ENCODE measurements at places on chromosomes 13 and 19.
A peak's percentile ranks its signal among the peaks of the same experiment; 100 is the strongest.

GRCh38 chr13:46160065-46160464, 21.9 kb downstream of the LCP1 start:
- no peak for DNase-seq

GRCh38 chr13:97696921-97697320, 256.6 kb upstream of the IPO5 start:
- no peak for DNase-seq

DNA sequence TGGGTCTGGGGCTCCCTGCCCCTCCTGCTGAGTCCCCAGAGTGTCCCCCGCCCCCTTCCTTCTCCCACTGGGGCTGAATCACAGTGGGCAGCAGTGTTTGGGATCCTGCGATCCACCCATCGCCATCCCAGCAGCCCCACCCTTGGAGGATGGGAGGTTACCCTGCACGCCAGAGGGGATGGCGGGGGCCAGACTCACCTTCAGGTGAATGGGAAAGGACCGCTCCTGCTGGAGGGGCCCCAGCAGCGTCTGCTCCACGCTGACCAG, 569 bp downstream of the DLEU7 start:
- no peak for DNase-seq

DNA sequence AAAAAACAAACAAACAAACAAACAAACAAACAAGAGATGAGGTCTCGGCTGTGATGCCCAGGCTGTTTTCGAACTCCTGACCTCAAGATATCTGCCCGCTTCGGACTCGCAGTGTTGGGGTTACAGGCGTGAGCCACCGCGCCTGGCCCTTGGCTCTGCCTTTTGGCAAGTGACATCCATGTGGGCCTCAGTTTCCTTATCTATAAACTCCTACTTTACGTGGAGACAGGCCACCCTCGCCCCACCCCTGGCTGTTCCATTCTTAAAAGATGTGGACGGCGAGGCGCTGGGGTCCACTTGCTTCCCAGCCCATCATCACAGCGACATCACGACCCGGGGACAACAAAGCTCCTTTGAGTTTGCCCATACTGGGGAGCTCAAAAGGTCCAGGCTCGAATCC, 1.7 kb downstream of the TSSK6 start:
- no peak for DNase-seq

GRCh38 chr13:66842766-66843165, 387.4 kb downstream of the PCDH9 start:
- DNase-seq: no peak

- DNase-seq: no peak
Measured at GRCh38 chr19:17658666-17659065, 29.5 kb downstream of the UNC13A start.

- DNase-seq: no peak
Measured at GRCh38 chr13:47017476-47017875, 120.6 kb upstream of the HTR2A start.

- DNase-seq: no peak
Measured at GRCh38 chr13:111076155-111077013, 38.7 kb upstream of the ARHGEF7 start.

DNA sequence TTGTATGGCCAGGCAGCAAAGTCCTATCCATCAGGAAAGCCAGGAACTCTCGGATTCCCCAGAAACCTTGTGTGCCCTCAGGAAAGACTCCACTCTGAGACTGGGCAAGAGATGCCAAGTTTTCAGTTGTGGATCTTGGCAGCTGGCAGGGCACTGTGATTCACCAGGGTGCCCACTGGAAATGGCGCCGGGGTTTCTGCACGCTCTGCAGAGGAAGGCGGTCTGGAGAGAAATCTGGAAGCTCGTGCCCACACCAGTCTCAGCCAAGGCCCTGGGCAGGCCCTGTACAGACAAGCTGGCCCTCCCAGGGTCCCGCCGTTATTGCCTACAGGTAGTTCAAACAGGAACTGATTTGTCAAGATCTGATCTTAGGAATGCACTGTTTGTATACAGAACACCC, 4.9 kb downstream of the NAPA start:
- no peak for DNase-seq

DNA sequence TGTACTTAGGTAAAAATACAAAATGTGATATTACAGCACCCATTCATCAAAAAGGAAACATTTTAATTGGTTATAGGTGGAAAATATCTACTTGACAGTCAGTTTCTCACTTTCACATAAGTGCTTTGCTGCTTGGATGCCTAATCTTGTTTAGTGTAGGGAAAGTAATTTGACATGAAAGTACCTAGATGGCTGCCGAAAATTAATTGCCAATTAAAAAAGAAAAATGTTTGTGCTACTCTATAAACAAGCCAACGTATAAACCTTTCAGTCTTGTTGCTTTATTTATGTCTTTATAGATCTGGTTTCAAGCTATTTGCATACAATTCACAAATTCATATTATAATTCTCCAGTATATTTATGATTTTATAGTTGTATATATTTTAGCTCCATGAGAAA, 729.9 kb downstream of the DACH1 start:
- DNase-seq: no peak

GRCh38 chr13:84192125-84192524, 309.9 kb upstream of the SLITRK1 start:
- peak; percentile 81 for DNase-seq

DNA sequence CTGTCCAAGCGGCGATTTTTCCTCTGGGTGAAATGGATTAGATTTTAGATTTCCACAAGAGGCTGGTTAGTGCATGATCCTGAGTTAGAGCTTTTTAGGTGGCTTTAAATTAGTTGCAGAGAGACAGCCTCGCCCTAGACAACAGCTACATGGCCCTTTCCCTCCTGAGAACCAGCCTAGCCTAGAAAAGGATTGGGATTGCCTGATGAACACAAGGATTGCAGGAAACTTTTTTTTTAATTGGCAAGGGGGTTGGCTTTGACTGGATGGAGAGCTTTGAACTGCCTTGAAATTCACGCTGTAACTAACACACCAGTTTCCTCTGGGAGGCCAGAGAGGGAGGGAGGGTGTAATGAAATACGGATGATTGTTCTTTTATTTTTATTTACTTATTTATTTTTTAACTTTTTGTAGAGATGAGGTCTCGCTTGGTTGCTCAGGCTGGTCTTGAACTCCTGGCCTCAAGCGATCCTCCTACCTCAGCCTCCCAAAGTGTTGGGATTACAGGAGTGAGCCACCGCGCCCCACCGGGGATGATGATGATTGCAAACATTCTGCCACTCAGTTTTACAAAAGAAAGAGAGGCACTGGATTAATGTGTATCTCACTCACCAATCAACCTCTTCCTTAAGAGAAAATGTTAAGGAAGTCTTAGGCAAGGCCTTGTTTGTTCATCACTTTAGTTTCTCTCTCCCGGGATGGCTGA, 1.9 kb downstream of the LDLR start:
- no peak for DNase-seq

DNA sequence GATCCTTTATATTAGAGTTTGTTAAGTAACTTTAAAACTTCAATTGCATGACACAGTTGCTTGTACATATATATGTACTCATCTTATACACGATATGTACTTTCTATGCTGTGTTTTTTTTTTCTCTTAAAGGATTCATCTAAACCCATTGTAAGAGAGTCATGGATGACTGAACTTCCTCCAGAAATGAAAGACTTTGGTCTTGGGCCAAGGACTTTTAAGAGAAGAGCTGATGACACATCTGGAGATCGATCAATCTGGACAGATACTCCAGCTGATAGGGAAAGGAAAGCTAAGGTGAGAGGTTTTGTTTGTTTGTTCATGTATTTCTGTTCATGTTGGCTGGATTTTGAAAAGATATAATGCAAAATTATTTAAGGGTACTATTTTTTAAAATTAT, 26.0 kb downstream of the GPALPP1 start:
- DNase-seq: no peak

- no peak for DNase-seq
Measured at GRCh38 chr13:31518645-31519044, 220.7 kb upstream of the RXFP2 start.

GRCh38 chr19:38635483-38636399, 11.7 kb upstream of the ACTN4 start:
- no peak for DNase-seq

GRCh38 chr13:39884166-39884565, 228.7 kb downstream of the COG6 start:
- DNase-seq: no peak

DNA sequence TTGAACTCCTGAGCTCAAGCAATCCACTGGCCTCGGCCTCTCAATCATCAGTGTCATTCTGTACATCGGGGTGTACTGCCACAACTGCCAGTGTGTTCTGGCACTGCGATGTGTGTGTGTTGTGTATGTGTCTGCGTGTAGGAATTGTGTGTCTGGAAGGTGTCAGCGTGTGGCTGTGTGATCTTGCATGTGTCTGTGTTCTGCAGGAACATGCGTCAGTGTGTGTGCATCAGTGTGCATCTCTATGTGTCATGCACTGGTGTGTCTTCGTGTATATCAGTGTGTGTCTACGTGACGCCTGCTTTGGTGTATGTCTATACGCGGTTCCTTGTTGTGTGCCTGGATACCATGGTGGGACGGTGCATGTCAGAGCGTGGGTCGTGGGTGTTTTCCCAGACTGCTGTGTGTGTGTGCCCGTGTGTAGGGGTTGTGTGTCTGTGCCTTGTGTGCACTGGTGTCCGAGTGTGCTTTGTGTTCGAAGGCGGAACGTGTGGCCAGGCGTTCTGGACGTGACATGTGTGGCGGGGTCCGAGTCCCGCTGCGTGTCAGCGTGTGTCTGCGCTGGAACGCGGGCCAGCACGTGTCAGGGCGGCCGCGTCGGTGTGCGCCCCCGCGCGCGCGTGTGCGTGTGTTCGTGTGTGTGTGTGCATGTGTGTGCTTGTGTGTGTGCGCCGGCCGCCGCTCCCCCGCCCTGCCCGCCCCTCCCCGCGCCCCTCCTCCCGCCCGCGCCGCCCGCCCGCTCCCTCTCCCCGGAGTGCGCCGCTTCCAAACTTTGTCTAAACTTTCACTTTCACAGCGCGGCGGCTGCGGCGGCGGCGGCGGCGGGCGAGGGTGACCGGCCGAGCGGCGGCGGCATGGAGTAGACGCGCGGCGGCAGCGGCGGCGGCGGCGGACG, at the start of gene NFIX:
Gene NFIX (plus strand): TSS at position 775 of the 895 bp plus-strand sequence. CDS start 363 bp downstream, outside the sequence.
- no peak for DNase-seq

- no peak for DNase-seq
Measured at GRCh38 chr13:71828564-71828963, 38.4 kb downstream of the DACH1 start.

DNA sequence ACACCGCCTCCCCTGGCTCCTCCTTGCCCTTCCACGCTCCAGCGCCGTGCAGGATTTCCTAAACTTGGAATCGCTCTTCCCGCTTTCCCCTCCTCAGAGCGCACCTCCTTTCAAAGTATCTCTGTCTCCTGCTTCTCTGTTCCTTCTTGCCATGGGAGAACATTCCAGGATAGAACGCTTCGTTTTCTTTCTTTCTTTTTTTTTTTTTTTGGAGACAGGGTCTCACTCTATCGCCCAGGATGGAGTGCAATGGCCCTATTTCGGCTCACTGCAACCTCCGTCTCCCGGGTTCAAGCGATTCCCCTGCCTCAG, 574 bp upstream of the XPO4 start:
- DNase-seq: no peak

DNA sequence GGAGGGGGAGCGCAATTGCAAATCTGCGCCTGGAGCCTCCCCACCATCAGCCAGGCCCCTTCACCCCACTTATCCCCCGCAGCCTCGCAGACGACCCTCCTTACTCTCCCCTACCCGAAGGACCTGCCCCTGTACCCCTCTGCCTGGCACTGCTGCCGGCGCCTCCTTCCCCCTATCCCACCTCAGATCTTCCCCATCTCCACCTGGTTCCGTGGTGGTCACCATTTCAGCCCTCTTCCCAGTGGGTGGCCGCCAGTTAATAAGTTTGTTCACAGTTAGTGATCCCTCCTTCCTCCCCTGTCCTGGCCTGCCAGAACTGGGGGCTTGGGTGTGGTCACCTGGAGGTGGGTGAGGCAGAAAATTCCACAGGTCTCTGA, 397 bp downstream of the SLC44A2 start:
- no peak for DNase-seq

GRCh38 chr13:46178821-46179220, 3.2 kb downstream of the LCP1 start:
- no peak for DNase-seq

- DNase-seq: no peak
Measured at GRCh38 chr19:37983916-37984315, 76.9 kb downstream of the SIPA1L3 start.

DNA sequence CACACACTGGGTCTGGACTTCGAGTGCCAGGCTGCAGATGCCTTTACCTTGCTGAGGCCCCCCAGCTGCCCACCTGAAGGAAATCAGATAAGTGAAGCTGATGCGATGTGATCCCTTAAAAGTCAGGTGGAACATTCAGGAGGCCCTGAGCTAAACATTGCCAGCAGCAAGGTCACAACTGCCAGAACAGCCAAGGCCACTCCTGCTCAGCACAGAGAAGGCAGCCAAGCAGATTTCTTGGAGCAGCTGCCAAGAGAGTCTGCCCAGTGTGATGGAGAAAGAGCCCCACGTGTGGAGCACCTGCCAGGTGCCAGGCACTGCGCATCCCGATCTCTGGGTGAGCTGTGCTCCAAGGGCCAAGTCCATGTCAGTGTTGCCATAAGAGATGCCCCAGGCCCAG, 20.6 kb upstream of the UQCRFS1 start:
- no peak for DNase-seq

GRCh38 chr13:73901324-73902068, 232.7 kb downstream of the KLF12 start:
- DNase-seq: no peak

DNA sequence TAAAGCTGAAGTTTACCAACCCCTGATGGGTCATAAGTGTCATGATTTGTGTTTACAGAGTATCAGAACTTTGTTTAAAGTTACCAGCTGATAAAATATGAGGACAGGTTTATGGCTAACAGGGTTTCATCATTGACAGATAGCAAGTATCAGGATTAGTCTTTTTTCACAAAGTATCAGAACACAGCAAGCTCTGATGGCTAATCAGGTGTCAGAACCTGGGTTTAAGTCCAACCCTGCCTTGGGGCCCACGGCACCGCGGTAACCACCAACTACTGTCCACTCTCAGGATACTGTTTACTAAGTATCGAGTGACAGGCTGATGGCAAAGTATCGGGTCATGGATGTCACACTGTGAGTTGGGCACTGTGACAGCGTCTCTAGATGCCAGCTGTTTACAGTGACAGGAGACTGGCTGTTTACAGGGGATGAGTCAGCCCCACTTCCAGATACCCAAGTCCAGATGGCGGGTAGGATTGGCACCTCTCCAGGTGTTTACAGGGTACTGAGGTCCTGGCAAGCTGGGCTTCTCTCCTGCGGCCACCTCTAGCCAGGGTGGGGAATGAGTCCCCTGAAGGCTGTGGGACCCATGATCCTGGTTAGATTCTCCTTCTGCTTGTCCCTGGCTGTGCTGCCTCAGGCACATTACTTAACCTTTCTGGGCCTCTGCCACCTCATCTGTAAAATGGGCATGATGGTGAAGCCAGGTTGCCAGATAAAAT, 21.8 kb downstream of the ARRDC2 start:
- no peak for DNase-seq

GRCh38 chr19:20925481-20925880, 2.4 kb downstream of the ZNF85 start:
- no peak for DNase-seq

- no peak for DNase-seq
Measured at GRCh38 chr13:40648040-40648439, 18.4 kb downstream of the FOXO1 start.
